ENCODE measurements at places on chromosomes 5 and 9. TPM values are rescaled to one million over a fixed set of nuclear protein-coding genes. Genes with fewer than 3 reads are reported as not detected.

GRCh38 chr9:4739587-4740387 lies 1.2 kb downstream of the AK3 start:
- DNase-seq, result no peak

GRCh38 chr5:58446024-58446423 lies 13.9 kb downstream of the PLK2 start:
- DNase-seq, result no peak

GRCh38 chr5:175098301-175098700 lies 345.7 kb downstream of the DRD1 start:
- no peak for DNase-seq

GRCh38 chr9:91162311-91162710 lies 199.4 kb downstream of the AUH start:
- no peak for DNase-seq

GRCh38 chr5:68180121-68181038 lies 35.2 kb upstream of the PIK3R1 start:
- DNase-seq, result no peak

- no peak for DNase-seq
Observed at GRCh38 chr5:171427318-171428167, 8.1 kb downstream of the FGF18 start.

DNA sequence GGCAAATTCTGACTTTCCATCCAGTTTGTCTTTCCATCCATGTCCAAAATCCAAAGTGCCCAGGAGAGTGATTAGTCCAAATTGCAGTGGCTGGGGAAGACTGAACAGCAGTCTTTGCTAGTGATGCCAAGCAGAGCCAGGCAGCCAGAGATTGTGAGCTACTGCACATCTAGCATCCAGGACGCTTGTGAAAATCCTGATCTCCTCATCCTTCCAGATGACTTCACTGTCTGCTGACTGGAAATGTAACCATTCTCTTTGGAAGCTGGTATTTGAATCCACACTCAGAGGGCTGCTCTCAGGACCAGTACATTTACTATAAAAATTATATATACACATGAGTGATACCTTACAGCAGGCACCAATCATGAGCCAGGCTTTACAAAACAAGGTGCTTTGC lies 49.6 kb downstream of the MACROH2A1 start:
- no peak for DNase-seq

GRCh38 chr9:113454914-113455761 lies 8.4 kb upstream of the RGS3 start:
- peak; percentile 97 for DNase-seq

DNA sequence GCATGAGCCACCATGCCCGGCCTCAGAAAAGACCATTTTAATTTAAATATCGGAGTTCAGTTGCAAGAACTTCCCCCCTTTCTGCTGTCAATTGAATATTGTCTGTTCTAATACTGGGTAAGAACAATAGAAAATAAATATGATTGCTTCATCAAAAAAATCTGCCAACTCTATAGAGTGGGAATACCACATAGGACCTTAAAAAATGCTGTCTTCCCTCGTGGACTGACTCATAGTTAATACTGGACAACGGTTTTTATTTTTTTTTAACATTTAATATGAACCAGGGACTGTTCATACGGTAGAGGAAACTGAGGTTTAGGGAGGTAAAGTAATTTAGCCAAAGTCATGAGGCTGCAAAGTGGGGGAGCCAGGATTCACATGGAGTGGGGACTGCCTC lies 9.7 kb downstream of the ZNF462 start:
- no peak for DNase-seq

DNA sequence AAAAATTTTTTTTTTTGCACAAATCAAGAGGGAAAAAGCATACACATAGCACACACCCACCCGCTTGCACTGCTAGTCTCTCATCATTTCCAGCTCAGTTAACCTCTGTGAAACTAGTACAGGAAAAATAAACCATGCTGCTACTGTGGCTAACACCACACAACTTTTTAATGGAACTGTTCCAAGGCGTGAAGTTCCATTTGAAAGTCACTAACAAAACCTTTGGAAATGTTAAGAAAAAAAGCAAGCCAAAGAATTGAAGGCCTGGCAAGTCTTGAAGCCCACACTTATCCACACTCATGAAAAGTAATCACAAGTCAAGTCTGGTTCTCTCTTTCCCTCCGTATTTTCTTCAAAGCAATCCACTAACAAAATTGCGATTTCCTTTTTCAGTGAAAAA lies 116.3 kb downstream of the FANCC start:
- DNase-seq, result no peak

DNA sequence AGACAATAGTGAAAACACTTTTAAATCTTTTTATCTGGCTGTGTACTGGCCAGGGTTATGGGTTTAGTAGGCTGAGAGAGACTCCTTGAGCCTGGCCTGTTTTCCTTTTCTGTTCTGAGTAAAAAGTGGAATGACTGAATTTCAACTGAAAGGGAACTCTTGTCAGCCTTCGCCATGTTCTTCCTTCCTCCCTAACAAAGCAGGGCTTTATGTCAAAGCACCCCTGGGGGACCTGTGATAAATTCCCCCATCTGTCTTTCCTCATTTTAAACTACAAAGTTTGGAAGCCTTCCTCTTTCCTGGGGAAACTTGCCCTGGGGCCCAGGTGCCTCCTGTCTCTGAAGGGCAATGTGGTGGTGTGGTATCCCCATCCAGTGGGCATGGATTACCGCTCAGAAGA lies 29.7 kb downstream of the LARP1 start:
- no peak for DNase-seq

GRCh38 chr9:82115900-82116299 lies 127.3 kb downstream of the SPATA31D1 start:
- DNase-seq, result no peak

- DNase-seq, result no peak
Observed at GRCh38 chr9:114928136-114928535, 2.3 kb downstream of the TNFSF8 start.

DNA sequence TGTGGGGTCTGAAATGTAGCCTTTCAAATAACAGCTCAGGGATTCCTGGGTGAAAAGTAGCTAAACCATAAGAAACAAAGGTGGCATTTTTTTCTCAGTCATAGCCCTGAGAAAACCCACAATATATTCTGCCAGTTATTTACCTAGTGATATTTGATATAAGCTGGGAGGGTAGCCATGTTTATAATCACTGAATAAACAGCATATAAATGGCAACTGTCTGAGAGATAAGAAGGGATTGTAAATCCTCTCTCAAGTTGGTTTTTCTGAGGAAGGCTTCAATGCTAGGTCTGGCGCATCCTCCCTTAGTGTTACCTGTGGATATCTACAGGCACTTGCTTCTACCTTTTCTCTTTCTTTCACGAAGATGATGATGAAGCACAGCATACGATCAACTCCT lies 1080.5 kb upstream of the DMAC1 start:
- DNase-seq, result no peak

- no peak for DNase-seq
Observed at GRCh38 chr9:80447876-80448275, 876.1 kb downstream of the TLE4 start.

DNA sequence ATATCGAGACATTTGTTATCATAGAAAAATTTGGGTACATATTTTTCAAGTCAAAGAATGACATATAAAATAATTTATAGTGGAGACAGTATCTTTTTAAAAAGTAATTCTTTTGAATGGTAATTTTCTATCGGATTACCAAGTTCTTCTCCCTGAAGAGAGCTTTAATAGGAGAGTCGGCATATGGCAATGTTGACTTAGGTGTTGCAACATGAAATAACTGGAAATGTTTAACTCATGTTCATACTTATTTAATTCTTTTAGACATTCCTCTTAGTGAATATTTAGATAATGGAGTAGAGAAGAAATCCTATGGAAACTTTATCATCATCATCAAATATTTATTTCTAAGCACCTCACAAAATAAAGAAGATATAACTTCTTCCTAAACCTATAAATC lies 118.2 kb upstream of the CTNND2 start:
- no peak for DNase-seq

DNA sequence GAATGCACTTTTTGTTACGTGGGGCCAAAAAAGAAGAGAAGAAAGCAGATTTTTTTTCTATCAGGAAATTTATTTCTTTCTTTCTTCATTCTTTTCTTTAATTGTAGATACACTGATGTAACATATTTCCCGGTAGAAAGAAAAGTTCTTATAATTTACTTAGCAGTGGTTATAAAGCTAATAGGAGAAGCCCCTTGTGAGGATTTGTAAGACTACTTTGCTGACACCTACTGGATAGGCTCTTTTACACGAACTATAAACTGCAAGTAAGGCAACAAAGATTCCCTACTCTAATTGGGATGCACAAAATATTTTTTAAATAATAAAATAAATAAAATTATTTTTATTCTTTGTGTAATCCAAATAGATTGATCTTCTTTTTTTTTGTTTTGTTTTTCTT lies 284.4 kb downstream of the DNAH5 start:
- DNase-seq, result peak; percentile 17

- no peak for DNase-seq
Observed at GRCh38 chr5:9604416-9604815, 25.7 kb downstream of the TAS2R1 start.

- DNase-seq, result no peak
Observed at GRCh38 chr5:178231539-178232123, 971 bp downstream of the PHYKPL start.

DNA sequence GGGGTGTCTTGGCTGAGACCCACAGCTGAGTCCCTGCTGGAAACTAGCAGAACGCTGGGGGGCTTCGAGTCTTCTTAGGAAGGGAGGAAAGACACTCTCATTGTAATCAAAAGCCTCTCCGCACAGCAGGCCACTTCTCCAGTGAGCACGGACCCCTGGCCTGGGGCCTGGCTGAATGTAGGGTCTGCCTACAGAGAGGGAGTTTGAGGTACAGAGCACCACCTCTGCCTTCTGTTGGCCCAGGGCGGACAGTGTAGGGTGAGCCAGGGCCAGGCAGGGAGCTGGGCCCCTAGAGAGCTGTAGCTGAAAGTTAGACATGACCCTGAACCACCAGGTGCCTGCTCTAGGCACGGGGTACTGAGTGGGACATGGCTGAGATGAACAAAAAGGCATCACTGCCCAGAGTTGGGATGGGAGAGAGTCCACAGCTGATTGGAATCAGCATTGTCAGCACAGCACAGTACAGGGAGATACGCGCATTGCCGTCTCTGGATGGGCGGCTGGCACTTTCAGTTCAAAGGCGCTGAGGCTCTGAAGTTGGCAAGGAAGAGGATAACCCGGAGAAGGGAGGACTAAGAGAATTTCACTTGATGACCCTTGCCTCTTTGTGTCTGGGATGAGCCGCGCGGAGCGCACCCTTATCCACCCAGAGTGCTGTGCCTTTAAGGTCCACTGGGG lies 363 bp upstream of the SLC25A48 start:
- no peak for DNase-seq

- DNase-seq, result no peak
Observed at GRCh38 chr9:114905170-114905940, 25.0 kb downstream of the TNFSF8 start.

DNA sequence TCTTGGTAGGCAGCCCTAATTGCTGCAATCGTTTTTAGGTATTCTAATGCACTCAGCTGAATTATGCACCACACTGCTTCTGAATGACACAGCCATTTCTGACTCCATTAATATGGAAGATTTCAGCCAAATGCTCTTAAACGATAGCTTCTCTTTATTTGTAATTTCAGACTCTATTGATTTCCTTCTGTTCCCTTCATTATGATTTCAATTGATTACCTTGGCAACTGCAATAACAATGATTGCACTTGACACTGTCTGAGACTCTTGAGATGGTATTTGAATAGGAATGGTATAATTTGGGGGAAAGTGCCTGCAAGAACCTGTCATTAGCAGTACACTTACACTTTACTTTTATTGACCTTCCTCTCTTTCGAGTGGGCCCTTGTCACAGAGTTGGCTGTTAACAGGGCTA lies 296.1 kb upstream of the DMAC1 start:
- no peak for DNase-seq

DNA sequence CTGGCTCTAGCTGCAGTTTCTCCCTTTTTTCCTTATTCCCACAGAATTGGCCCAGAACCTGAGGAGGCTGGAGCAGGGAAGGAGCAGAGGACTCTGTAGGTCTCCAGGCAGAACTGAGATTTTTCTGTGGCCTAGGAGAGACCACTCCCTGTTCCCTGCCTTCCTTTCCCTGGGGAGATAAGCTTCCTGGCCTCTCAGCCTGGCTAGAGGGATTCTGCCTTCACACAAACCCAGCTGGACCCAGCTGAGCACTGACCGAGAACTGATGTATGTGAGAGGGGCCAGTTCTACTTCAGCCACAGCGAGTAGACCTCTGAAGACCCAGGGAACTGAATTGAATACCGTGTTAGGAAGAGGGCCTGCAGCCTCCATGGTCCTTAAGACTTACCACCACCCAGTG lies 48.0 kb downstream of the RUSC2 start:
- DNase-seq, result no peak

GRCh38 chr5:139256820-139257219 lies 36.7 kb upstream of the MATR3 start:
- DNase-seq, result no peak

DNA sequence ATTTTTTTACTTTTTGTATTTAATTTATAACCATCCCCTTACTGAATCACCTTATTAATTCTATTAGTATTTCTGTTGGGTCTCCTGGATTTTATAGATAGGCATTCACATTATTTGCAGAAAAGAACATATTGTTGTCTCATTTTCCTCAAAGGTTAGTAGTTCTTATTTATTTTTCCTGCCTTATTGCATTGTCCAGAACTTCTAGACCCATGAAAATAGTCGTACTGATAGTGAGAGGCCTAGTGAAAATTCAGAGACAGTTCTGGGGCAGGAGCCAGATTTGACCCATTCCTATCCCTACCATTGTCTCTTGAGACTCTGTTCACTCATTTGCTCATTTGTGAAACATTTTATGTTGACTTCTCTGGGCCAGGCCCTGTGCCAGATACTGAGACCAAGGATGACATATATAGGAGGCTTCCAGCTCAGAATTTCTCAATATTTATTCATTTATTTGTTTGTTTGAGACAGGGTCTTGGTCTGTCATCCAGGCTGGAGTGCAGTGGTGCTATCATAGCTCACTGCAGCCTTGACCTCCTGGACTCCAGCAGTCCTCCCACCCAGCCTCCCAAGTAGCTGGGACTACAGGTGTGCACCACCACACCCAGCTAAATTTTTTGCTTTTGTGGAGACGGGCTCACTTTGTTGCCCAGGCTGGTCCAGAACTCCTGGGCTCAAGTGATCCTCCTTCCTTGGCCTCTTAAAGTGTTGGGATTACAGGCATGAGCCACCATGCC lies 34.7 kb downstream of the COL27A1 start:
- no peak for DNase-seq

GRCh38 chr5:176413255-176413565 lies 3.1 kb downstream of the CLTB start:
- DNase-seq, result no peak

GRCh38 chr5:89826938-89827337 lies 582.6 kb downstream of the CETN3 start:
- DNase-seq, result no peak

The SLC6A18 gene
- polyA plus RNA-seq, result not detected

The TICAM2 gene
- 0.10 TPM for polyA plus RNA-seq

The IFNE gene
- 0.11 TPM for polyA plus RNA-seq

The IRF1 gene
- polyA plus RNA-seq, result 12.3 TPM

The ARL14EPL gene
- not detected for polyA plus RNA-seq

The PCDHAC2 gene
- polyA plus RNA-seq, result 1.2 TPM

The RIMOC1 gene
- 13.1 TPM for polyA plus RNA-seq

The SH3TC2 gene
- 0.91 TPM for polyA plus RNA-seq

The PHYKPL gene
- polyA plus RNA-seq, result 71.7 TPM

The HRCT1 gene
- polyA plus RNA-seq, result 7.0 TPM

The EPB41L4B gene
- polyA plus RNA-seq, result 0.11 TPM

The ZDHHC11 gene
- 0.35 TPM for polyA plus RNA-seq

The WNT8A gene
- not detected for polyA plus RNA-seq

The RELL2 gene
- polyA plus RNA-seq, result 4.8 TPM

The PCDHB14 gene
- 0.73 TPM for polyA plus RNA-seq

The GARIN3 gene
- polyA plus RNA-seq, result not detected

The SPINK5 gene
- polyA plus RNA-seq, result 0.06 TPM

The FAM81B gene
- not detected for polyA plus RNA-seq

The HMHB1 gene
- not detected for polyA plus RNA-seq

The INSYN2B gene
- polyA plus RNA-seq, result 17.1 TPM

Data from endothelial cell of umbilical vein (primary cell).